ENCODE measurements at places on chromosomes 16 and 17. TPM values are rescaled to one million over a fixed set of nuclear protein-coding genes. Genes with fewer than 3 reads are reported as not detected.

GRCh38 chr16:7614021-7614795 lies 281.6 kb downstream of the RBFOX1 start:
- no peak for DNase-seq

DNA sequence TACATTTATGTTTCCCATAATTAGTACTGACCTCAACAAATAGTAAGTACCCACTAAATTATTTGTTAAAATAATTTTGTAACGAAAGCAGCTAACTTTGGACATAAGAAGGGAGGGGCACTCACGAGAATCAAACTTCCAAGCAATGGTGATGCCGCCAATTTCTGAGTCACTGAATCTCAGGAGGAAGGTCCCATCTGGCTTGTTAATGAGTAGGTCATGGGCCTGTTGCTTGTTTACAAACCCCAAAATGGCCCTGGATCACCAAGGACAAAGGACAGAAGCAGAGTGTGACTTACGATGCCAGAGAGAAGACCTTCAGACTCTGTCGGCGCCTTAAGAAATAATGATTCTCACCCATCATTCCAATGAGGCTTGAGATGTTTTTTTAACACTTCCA lies 15.8 kb upstream of the GHDC start:
- DNase-seq, result no peak

TMEM238L gene
- total RNA-seq, result not detected

DNA sequence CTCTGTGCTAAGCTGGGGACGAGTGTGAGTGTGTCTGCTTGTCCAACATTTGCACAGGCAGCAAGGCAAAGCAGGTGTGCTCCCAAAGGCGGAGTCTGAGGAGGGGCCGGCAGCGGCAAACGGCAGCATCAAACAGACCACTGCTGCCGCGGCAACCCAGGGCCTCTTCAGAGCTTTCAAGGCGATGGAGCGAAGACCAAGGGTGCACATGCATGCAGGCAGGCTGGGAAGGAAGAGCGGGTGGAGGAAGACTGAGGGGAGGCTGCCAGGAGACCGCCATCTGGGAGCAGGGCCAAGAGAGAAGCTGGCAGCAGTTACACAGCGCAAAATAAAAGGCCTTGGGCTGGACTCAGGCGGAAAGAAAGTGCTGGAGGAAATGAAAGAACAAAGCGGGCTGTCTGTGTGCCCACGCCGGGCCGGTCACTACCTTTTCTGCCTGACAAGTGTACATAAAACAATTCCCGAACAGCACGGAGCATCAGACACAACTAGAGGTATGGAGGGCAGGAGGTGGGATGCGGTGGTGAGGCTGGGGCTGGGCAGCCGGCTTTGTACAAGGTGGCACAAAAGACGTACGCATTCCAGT lies 8.5 kb downstream of the TIMM22 start:
- DNase-seq, result peak; percentile 84

DNA sequence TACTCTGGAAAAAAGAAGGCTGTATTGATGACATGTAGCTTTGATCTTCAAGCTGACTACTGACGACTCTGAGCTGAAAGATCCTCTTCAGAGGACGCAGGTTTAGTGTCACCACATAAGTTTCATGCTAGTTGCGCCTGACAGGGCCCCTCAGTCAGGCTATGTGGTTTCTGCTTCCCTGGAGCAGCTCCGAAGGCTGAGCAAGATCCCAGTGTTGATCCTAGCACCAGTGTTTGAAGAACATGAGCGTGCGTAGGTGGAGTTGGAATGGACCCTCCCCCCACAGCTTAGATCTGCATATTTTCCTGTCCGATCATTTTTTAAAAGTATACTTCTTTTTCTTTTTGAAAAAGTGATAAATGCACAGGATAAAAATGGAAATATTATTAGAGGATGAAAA lies 17.3 kb downstream of the BANP start:
- DNase-seq, result no peak

DNA sequence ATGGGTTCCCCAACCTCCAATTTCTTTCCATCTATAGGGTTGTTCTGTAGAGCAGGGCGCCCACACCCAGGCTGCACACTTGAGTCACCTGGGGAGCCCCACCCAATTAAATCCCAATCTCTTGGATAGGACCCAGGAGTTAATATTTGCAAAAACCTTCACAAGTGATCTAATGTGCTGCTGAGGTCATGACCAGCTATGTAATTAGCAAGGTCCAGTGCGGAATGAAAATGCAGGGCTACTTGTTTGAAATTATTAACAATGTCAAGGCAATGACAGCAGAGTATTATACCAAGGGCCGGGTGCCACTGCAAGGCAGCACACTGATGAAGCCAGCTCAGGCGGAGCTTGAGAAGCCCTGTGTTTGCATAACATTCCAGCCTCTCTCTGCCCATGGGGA lies 302.7 kb downstream of the MAF start:
- DNase-seq, result no peak

DNA sequence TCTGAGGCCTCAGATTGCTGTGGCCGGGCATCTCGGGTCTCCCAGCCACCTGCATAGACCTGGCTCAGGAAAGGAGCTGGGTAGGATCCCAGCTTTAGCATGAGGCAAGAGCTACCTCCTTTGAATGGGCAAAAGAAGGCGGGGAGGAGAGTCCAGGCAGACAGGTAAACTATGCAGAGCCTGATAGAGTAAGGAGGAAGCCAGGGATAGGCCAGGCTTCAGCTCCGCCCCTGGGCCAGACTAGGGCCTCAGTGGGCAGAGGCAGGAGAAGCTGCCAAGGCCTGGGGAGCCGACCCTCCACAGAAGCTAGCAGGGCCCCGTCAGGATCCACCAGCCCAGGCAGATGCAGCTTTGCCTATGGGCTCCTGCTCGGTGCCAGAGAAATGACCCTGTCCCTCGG lies 22.6 kb upstream of the UBE2G1 start:
- no peak for DNase-seq

GRCh38 chr17:34443619-34444469 lies 80.8 kb upstream of the CCL1 start:
- no peak for DNase-seq

DNA sequence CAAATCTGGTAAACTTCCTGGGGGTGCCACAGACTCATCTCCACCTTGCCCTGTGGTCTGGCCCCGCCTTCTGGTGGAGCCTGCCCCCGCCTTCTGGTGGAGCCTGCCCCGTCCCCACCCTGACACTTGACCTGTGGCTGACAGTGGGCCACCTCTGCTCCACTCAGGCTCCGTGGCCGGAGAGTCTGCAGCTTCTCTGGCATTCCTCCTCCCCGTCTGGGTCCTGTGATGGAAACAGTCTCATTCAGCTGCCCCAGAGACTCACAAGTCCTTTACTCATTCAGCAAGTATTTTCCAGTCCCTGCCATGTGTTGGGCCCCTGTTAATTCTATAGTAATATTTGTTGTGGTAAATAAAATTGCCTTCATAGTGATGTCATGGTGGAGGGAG lies 21.0 kb upstream of the G6PC1 start:
- DNase-seq, result no peak

- DNase-seq, result no peak
Observed at GRCh38 chr16:51271156-51271701, 120.2 kb upstream of the SALL1 start.

GRCh38 chr17:14061666-14062560 lies 7.4 kb upstream of the COX10 start:
- no peak for DNase-seq

DNA sequence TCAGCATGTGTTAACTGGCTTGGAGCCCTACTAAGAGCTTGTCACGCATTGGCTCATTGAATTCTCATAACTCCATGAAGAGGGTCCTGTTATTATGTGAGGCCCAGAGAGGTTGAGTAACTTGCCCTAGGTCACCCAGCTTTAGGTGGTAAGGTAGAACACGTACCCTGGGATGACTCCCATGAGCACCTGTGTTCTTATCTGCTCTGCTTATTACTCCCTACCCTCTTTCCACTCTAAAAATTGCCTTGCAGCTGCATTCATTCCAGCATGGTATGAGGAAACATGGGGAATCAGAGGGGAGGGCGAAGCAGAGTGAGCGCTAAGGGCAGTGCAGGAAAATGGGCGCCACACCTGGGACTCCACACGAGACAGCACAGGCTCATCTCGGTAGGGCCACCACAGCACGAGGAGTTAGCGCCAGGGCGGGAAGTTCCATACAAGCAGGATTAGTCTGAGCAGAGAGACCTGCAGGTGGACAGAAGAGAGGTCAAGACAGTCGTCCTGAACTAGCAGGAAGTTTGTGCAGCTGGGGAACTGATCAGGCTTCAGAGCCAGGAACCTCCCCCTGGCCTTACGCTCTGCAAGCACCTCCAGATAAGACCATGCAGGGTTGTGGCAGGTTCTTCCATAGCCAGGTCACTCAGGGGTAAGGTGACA lies 10.1 kb downstream of the COPZ2 start:
- DNase-seq, result no peak

DNA sequence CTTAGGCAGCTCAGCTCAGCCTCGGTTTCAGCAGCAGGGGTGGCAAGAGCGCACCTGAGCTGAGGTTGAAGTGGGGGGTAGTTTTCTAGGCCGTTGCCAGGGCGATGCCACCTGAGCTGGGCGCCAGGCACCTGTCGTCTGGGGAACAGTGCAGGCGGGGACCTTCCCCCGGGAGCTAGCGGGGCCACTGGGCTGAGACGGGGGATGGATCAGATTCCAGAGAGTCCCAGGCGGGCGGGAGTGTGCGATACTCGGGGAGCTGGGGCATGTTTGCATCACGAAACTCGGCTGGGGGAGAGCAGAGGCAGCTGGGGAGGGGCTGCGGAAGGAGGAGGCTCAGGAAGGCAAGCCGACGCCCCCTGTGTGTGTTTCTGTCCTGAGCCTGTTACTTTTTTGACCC lies 477 bp upstream of the CLDN9 start:
- no peak for DNase-seq

DNA sequence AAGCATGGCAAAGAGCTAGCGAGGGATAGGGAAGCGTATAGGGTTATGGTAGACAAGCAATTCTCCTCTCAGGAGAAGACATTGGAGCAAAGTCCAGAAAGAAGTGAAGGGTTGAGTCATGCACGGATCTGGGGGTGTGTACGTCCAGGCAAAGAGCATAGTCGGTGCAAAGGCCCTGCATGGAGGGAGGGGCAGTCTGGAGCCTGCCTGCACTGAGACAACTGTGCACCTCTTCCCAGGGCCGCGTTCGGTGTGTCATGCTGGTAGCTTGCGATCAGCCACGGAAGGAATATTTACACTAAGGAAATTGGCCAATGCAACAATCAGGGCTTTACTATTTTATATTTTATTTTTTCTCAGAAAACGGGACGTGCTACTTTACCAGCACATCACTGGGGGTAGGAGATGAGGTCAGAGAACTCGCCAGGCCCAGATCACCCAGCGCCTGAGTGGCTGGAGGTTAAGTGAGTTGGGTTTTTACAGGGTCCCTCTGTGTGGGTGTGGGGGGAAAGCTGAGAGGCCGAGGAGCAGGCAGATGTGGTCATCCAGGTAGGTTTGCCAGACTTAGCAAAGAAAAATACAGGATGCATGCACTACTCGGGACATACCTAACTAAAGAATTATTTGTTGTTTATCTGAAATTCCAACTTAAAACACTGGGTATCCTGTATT lies 6.7 kb upstream of the B9D1 start:
- DNase-seq, result no peak

USP10 gene
- total RNA-seq, result 70.6 TPM

DNA sequence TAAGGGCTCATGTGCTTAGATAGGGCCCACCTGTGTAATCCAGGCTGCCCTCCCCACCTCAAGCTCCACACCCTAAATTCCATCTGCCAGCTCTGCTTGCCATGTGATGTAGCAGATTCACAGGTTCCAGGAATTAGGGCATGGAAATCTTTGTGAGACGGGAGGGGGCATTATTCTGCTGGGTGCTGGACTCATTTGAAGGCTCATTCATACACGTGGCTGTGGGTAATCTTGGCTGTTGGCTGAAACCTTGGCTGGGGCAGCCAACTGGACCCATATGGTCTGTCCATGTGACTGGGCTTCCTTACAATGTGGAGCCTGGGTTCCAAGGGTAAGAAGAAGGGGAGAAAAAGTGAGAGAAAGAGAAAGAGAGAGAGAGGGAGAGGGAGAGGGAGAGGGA lies 115.1 kb downstream of the CYLD start:
- no peak for DNase-seq

KIF19 gene
- 0.22 TPM for total RNA-seq

KCNH6 gene
- total RNA-seq, result not detected

MT1G gene
- total RNA-seq, result 1.3 TPM

DNA sequence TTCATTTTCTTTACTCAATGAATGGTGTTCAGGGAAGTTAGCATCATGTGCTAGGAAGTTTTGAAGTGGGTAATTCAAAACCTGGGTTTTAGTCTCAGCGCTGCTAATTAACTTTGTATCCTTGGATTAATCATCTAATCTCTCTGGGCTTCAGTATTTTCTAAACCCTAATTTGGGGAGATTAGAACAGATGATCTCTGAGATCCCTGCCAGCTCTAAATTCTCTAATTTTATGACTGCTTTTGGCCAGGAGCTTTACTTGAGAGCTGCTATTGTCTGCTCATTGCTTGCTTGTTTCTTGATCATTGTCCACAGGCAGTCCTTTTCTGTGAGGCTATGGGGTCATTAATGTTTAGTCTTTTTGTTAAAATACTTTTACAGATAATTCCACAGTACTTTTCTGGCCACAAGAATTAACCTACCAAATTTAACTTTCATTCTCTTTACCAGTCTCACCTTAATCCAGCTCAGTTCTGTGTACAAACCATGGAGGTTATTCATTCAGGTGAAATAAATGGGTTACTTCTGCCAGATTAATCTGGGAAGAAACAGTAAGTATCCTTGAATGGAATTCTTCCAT lies 28.4 kb upstream of the VWA3A start:
- DNase-seq, result no peak

GRAPL gene
- total RNA-seq, result 1.5 TPM

CRYBA1 gene
- not detected for total RNA-seq

CRYM gene
- total RNA-seq, result 70.0 TPM

CCDC200 gene
- not detected for total RNA-seq

DNA sequence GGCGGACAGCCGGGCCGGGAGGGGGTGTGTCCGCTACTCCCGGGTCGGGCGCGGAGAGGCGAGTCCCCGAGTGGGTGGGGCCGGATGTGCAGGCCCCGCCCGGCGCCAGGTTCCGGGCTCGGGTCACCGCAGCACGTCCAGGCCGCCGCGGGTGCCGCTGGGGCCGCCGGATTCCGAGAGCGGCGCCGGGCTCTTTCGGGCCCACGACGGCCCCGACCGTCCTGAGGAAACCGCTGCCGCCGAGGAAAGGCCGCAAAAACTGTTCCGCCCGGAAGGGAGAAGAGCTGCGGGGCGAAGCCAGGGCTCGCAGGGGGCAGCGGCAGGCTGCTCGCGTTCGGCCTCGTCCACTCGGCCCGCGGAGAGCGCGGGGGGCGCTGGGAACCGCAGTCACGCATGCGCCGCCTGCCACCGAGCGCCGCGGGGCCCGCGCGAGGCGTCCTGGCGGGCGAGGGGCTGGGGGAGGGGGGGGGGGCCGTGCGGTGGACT lies at the start of gene ZKSCAN2:
ZKSCAN2 (minus strand) TSS at position 376 of the 486 bp plus-strand sequence. CDS start 718 bp downstream, outside the sequence.
- DNase-seq, result peak; percentile 95

MIEN1 gene
- total RNA-seq, result 50.4 TPM

DHRS7C gene
- total RNA-seq, result 71.6 TPM

KIF2B gene
- not detected for total RNA-seq

GRCh38 chr16:24626256-24626655 lies 86.9 kb downstream of the RBBP6 start:
- no peak for DNase-seq

- no peak for DNase-seq
Observed at GRCh38 chr17:7258731-7259554, 3.3 kb downstream of the CLDN7 start.

GRCh38 chr16:74094962-74095361 lies 201.7 kb upstream of the PSMD7 start:
- no peak for DNase-seq

GRCh38 chr16:12458591-12459358 lies 344.9 kb downstream of the CPPED1 start:
- peak; percentile 61 for DNase-seq
